ENCODE measurements at places on chromosomes 7 and 10.

- DNase-seq: no peak
Measured at GRCh38 chr10:12455318-12455717, 106.0 kb downstream of the CAMK1D start.

DNA sequence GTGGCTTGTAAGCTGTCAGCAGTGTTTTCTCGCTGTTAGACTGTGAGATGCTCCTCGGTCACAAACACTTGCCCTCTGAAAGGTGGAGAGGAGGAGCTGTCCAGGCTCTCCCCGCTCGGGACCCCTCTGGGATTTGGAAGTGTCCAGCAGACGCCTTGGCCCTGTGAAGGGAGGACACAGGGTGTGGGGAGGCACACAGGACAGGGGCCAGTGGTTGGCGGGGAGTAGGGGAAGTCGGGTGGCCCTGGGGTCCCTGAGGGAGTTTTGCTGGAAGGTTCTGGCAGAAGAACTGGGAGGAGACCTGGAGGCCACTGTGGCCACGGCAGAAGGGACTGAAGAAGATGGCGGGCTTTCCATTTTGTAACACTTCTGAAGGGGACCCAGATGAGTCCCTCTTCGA lies 47.2 kb upstream of the DPYSL4 start:
- DNase-seq: no peak

GRCh38 chr7:111605246-111605645 lies 43.0 kb upstream of the IMMP2L start:
- DNase-seq: no peak

DNA sequence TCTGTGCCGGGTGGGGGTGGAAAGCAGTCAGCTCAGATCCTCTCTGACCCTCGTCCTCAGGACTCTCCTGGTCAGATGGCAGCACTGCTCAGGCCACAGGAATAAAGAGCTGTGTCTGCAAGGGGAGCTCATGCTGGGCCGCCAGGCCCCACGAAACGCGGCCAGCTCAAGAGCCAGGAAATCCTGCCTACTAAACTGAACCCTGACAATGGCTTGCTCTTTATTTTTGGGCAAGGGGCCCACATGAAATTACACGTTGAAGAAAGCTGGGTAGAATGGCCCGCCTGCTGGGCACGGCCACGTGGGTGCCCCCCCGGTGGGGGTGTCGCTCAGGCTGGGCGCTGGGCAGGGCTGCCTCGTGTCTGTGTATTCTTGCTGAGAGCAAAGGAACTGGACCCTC lies 103.0 kb downstream of the ITIH5 start:
- no peak for DNase-seq

- no peak for DNase-seq
Measured at GRCh38 chr7:44050915-44051560, 6.5 kb downstream of the DBNL start.

- DNase-seq: no peak
Measured at GRCh38 chr10:105770524-105771212, 1129.6 kb downstream of the SORCS3 start.

DNA sequence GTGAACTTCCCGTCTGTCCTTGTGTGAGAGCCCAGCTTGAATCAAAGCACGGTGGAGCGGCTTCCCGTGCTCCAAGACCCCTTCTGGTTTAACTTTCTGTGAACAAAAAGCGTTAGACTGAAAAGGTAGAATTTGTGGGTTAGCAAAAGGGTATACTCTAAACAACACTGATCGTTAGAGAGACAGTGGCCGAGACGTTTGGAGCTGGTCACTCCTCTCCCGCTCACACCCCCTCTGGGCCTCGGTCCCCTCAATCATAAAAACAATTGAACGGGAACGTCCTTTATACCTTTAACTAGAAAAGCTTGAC lies 502 bp downstream of the PRKRIP1 start:
- no peak for DNase-seq

GRCh38 chr10:49116509-49117375 lies 1.4 kb upstream of the VSTM4 start:
- no peak for DNase-seq
